Naive B cell (primary cell): ENCODE measurements at places on chromosomes 3 and 15.
A peak's percentile ranks its signal among the peaks of the same experiment; 100 is the strongest.

GRCh38 chr3:197858133-197858532 lies 67.1 kb downstream of the LRCH3 start:
- no peak for DNase-seq

GRCh38 chr15:87728998-87729397 lies 527.5 kb downstream of the NTRK3 start:
- DNase-seq = no peak

GRCh38 chr3:162376761-162377160 lies 880.2 kb downstream of the OTOL1 start:
- no peak for DNase-seq

- DNase-seq = peak; percentile 46
Measured at GRCh38 chr3:38521391-38521987, 25.3 kb downstream of the EXOG start.

DNA sequence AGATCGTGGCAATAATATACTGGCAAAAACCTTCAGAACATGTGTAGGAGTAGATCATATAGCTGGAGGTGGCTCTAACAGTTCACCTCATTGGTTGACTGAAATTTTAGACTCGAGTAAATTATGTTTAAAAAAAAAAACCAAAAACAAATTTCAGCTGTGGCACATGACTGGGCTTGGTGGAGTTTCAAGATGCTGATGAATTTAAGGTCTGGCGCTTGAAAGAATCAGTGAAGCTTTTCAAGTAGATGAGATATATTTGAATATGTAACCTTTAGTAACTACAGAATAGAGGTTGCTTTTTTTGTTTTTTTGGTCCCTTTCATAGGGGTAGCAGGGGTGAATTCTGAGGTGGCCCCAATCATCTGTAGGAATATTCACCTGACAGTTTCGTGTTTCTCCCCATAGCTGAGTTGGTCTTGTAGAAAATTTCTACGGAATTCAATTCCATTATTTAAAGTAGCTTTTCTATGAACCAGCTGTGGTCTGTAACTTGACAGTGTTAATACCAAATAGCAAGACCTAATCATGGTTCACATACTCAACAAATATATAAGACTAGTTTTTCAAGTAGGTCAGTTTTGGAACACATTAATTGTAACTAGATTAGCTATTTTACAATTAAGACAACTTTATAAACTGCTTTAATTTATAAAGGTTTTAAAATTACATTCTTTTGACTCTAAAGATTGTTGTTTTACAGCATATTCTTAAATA lies 65.6 kb downstream of the MAP4 start:
- no peak for DNase-seq

DNA sequence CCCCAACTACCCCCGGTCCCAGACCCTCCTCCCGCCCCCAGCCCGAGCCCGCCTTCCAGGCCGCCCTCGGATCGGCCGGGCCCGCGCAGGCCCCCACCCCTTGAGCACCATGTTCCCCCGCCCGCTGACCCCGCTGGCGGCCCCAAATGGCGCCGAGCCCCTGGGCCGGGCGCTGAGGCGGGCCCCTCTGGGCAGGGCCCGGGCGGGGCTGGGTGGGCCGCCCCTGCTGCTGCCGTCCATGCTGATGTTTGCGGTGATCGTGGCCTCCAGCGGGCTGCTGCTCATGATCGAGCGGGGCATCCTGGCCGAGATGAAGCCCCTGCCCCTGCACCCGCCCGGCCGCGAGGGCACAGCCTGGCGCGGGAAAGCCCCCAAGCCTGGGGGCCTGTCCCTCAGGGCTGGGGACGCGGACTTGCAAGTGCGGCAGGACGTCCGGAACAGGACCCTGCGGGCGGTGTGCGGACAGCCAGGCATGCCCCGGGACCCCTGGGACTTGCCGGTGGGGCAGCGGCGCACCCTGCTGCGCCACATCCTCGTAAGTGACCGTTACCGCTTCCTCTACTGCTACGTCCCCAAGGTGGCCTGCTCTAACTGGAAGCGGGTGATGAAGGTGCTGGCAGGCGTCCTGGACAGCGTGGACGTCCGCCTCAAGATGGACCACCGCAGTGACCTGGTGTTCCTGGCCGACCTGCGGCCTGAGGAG lies 472 bp downstream of the CHST14 start:
- no peak for DNase-seq

- no peak for DNase-seq
Measured at GRCh38 chr15:52284164-52284563, 11.4 kb downstream of the MYO5C start.

DNA sequence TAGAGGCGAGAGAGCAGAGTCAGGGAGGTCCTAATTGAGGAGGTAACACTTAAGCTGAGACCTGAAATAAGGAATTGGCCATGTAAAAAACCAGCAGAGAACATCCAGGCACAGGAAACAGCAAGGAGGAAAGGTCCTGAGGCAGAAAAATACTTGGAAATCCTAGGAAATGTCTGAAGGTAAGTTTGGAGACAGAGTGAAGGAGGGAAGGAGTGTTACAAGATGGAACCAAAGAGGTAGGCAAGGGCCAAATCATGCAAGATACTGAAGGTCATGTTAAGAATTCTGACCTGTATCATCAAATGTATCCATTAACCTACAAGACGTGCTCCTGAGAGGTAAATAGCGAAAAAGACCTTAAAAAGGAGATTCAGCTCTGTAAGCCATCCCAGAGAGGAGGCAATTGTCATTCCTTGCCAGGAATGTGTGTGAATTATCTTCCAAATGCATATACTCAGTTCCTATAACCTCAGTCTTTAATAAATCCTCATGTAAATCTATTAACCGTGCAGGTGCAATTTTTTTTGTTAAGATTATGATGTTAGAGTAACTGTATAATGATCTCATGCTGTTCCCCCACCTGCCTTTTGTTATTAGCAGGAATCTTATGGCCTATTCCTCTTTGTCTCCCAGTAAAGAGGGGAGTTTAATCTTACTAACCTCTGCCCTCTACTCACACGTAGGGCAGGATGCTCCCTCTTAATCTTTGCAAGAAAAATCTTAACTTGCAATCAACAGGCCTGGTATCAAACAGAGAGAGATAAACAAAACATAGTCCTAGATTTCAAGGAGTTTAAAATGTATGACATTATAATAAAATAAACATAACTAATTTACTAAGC lies 166.9 kb downstream of the ULK4 start:
- no peak for DNase-seq

DNA sequence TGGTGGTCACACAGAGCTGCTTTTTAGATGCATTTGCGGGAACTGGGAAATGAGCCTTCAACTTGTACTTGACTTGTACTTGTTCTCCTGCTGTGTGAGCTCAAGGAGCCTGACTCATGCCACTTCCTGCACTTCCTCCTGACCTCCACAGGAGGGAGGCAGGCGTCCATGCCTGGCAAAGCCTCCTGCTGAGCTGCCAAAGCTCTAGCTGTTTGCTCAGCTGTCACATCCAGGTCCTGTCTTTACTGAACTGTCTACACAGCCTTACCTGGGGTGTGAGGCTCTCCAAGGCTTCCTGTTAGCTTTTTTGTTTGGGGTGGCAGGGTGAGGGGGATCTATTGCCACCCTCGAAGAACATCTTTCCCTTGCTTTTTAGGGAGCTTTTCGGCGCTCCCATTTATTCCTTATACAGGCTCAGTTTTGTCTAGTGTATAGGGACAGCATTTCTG lies 6.4 kb downstream of the THPO start:
- DNase-seq = peak; percentile 42

DNA sequence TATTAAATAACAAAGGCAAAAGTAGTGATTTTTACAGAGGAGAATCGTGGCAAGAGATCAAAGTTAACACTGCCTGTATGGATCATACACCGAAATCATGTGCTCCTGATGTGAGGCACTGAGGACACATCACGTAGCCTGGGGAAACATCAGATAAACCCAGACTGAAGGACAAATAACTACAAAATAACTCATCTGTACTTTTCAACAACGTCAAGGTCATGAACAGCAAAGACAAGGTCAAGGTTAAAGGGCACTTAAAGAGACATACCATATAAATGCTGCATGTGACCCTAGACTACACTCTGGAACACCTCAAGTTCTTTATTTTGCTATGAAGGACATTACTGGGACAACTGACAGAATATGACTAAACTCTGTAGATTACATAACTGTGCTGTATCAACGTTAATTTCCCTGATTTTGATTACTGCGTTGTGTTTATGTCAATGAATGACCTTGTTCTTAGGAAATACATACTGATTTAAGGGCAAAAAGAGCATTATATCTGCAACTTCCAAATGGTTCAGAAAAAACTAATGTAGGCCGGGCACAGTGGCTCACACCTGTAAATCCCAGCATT lies 48.1 kb downstream of the CHSY1 start:
- DNase-seq = no peak

GRCh38 chr3:98777286-98777685 lies 14.1 kb downstream of the ST3GAL6 start:
- no peak for DNase-seq

GRCh38 chr3:66428733-66429132 lies 72.1 kb downstream of the LRIG1 start:
- no peak for DNase-seq

DNA sequence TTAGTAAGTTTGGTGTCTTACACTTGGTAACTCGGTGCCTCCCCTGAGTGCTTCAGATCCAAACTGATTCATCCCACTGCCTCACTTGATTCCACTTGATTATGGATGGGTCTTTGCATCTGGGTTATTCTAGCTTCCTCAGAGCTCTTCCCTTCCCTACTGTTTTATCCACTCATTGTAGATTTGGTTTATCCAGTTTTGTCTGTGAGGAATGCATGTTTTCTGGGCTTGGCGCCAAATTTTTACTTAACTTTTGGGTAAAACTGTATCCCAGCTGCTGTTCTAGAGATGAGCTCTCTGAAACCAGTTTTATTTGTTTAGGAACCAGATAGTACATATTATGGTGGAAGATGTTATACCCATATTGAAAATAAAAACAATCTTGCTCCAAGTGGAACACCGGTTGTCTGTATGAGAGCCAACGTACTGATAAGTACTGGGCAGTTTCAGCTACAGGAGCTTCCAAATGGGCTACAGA lies 20.9 kb downstream of the RAD54L2 start:
- DNase-seq = no peak

GRCh38 chr3:58356054-58356453 lies 23.4 kb downstream of the PXK start:
- DNase-seq = peak; percentile 75

DNA sequence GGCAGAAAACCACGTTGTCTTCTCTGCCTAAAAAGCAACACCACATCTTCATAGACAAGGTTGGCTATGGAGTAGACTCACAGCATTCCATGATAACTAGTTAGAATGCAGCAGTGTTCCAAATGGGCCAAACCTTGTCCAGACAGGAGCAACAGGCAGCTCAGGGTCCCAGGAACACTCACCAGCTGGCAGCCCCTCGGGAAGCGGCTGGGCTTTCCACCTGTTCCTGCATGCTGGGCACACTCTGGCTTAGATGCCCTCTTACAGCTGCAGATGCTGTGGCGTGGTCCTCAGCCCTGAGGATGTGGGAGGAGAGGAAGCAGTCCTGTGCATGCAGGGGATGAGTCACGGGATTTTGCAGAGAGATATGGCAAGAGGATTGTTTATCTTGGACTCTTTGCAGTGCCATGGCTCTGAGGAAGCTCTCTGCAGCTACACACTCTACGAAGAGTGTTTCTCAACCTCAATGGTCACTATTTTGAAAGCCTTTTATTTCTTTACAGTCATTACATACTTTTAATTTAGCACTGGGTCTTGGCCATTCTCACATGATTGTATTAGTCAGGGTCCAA lies 11.3 kb downstream of the NRROS start:
- DNase-seq = no peak

DNA sequence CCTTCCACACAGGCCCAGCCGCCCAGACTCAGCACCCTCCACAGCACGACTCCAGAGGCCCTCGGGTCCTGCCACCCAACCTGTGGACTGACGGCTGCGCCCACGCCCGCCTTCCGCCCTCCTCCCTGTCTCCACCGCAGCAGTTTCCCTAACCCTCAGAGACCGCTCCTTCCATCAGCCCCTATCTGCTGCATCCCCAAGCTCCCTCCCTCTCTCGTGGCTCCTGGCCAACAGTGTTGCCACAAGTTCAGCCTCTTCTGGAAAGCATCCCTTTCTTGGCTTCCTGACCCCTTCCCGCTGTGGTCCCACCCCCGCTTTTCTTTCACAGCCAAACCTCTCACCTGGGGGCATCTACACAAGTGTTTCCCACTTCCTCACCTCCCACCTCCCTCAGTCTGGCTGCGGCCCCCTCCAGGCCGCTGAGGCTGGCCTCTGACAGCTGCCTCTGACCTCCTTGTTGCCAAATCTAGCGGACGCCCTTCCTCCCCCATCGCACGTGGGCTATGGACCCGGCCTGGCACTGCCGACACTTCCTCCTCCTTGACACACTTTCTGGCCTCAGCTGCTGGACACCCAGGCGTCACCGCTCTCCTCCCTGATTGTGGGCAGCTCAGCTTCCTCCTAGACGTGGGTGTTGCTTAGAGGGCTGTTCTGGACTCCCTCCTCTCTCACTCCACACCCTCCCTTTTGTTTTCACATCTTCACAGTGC lies 168.8 kb upstream of the TLE3 start:
- DNase-seq = peak; percentile 47

DNA sequence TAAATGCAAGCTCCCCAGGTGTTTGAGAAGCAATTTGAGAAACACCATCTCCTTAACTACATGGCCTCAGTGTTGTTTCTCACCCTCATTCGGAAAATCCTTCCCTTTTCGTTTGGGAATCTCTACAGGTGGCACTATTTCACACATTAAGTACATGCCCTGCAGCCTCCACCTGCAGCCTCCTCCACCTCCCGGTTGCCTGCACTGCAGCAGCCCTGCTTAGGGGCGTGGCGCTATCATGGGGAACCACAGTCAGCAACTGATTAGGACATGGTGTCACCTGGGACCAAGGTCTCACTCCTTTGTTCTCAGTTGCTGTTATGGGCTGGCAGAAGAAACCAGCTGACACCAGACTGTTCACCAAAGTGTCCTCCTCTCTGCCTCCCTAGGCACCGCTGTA lies 11.7 kb upstream of the ZNF774 start:
- DNase-seq = no peak

DNA sequence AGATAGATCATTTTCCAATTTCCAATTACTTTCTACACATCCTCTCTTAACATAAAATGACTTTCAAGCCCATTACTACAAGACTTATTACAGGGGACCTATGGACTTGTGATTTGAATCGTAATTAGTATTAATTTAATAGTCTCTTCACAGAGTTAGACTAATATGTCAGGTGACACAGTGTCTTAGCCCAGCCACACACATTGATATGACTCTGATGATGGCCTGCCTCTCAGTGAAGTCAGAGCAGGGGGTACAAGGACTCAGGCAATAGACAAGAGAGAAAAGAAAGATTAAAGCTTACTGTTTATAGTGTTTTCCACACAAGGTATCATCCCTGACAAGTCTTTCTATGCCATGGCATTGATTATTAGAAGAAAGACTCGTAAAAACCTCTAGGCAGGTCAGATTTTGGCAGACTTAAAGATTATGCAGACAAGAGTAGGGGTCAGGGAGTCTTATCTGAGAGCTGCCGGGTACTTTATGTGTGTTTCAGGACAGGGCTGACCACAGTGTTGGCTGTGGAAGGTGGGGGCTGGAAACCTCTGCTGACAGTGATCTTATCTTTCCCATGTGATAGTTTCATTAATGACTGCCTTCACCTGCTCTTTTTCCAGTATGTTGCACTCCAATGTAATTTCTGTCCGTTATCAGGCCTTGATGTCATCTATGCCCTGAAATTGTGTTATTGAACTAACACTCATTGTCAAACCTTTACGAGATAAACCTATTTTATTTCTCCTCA lies 50.1 kb downstream of the B3GALNT1 start:
- DNase-seq = no peak
